NCI-H82 (cell line): ENCODE measurements at places on chromosomes 6 and 20.

DNA sequence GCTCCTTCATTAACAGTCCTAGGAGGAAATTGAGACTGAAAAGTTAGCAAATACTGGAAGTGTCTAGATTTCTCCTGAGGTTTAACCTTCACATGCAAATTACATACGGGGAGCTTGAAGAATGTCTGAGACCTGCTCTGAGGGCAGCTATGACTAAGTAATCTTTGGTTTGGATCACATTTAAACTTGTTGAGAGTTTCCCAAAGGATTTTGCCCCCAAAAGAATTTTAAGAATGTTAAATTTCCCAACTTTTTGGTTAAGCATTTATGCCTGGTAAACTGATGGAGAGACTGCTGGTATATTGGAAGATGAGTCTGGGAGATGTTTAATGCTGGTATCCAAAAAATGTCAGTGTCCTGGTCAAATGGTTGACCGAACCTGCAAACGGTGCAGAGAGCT is 97.0 kb downstream of the RREB1 start:
- no peak for DNase-seq

- DNase-seq, result no peak
Measured at GRCh38 chr20:20778676-20779075, 66.2 kb upstream of the RALGAPA2 start.

- DNase-seq, result no peak
Measured at GRCh38 chr6:150024646-150025155, 631 bp downstream of the RAET1L start.

GRCh38 chr20:8431538-8432434 is 299.7 kb downstream of the PLCB1 start:
- peak; percentile 97 for DNase-seq
